Osteoblast (primary cell): ENCODE measurements at places on chromosomes 1 and 21.

DNA sequence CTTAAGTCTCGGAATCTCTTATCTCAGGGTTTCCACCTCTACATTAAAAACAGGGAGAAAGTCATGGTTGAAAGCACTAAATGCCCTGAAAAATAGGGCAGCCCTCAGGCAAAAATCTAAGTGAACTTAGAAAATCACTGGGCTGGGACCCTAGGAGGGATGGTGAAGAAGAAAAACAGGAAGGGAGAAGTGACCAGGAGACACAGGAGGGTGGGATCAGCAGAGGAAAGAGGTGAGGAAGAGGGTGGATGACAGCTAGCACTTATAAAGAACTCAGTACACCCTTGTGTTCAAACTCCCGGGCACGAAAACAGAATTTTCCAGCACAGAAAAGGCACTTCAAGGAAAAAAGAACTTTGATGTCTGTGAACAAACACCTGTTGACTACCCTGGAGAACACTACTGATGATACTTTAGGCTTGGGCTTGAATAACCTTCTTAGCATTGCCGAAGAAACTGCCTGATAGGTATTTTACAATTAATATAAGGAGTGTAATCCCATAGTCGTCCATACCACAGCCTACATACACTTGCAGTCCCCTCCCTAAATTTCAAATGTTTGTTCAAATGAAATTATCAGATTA is 2.0 kb downstream of the CHML start:
- peak; percentile 34 for DNase-seq

DNA sequence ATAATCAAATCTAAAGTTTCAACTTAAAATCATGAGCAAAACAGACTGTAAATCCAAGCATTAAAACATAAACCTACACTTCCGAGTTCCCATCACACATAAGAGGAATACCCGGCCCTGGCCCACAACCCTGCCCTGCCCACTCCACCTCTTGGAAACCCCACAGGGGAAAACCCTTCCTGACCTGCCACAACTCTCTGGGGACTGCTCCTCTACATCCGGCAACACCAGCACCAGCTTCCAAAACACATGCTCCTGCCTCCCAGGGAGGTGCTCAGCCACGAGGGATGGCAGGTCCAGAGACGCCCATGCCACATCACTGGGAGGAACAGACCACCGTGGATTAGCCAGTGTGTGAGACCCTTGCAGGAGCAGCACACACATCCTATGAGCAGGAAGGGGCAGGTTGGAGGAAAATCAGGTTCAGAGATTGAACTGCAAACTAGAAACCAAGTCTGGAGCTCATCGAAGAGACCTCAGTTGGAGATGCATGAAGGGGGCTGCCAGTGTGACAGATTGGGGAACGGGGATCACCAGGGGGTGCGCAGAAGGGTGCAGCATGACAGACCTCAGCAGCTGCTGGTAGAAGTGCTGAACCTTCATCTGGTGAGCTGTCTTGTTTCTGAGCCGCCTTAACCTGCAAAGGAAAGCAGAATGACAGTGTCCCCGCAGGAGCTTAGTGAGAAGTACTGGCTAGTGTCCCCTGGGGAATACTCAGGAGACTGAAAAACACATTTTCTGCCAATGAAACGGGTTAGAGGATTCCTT is 25.8 kb upstream of the LSS start:
- peak; percentile 36 for DNase-seq

- no peak for DNase-seq
These were observed 75.8 kb downstream of the RHOU start for GRCh38 chr1:228810878-228811711.

- DNase-seq, result peak; percentile 89
These were observed 70.3 kb upstream of the TINAGL1 start for GRCh38 chr1:31505911-31506497.

GRCh38 chr1:45769261-45769932 is 18.9 kb upstream of the IPP start:
- peak; percentile 89 for DNase-seq

GRCh38 chr1:205396967-205397616 is 24.8 kb downstream of the LEMD1 start:
- DNase-seq, result no peak

GRCh38 chr1:169060919-169061639 is 45.4 kb upstream of the ATP1B1 start:
- DNase-seq, result no peak

GRCh38 chr1:1419363-1419812 is 1.7 kb downstream of the ANKRD65 start:
- DNase-seq, result peak; percentile 78

DNA sequence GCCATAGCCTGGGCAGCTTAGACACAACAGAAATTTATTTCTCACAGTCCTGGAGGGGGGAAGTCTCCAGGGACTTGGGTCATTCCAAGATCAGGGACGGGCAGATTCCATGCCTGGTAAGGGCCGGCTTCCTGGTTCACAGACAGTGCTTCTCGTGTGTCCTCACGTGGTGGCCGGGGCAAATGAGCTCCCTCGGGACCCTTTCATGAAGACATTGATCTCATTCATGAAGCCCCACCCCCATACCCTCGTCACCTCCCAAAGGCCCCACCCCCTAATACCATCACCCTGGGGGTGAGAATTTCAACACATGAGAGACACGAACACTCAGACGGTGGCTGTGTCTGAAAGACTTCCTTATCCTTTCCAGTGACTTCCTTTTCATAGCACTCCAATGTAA is 51.5 kb downstream of the ACOT7 start:
- DNase-seq, result peak; percentile 84

DNA sequence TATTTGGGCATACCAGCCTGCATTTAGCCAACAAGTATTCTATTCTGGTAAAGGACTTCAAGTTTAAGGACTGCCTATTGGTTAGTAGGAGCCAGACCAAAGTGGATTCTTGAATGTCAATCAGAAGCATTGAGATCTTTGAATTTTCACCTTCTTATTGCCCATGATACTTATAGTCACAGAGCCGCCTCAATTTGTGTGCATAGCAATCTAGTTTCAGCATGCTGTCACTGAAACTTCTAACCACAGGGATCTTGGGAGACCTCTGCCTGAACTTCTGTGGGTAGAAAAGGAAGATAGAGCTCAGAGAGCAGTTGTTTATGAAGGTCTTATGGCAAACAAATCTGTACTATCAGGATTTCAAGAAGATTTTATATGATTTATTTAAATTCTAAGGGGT is 501.4 kb upstream of the USP24 start:
- DNase-seq, result no peak

GRCh38 chr21:15446223-15446622 is 283.6 kb upstream of the USP25 start:
- DNase-seq, result no peak

- no peak for DNase-seq
These were observed 39.6 kb downstream of the KCTD3 start for GRCh38 chr1:215606564-215607168.

- DNase-seq, result no peak
These were observed 227.3 kb upstream of the CSF3R start for GRCh38 chr1:36709869-36710481.

DNA sequence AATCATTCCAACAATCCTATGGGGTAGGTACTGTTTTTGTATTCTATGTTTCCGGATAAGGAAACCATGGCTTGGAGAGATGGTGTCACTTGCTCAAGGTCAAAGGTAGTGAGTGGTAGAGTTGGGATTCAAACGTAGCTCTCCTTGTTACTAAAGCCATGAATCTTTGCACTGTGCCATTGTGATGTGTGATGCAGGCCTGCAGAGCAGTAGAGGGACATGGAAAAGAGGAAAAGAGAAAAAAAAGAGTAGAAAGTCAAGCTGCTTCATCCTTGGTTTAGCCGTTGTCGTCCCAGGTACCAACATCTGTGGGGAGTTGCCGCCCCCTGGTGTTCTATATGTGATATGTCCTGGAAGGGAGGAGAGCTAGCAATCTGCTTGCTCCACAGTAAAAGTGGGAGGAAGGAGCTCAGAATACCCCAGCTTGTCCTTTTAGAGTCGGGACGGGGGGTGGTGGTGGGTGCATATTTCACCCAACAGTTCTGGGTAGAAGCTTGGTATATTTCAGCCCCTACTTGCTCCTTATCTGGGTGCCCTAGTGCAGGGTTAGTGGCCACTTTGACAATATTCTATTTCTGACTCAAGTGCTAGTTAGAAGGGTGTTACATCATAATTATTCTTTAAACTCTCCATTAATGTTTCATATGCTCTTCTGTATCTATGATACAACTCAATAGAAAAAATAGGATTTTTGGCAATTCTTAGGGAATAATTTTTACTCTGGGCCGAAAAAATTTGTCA is 98.4 kb downstream of the EBNA1BP2 start:
- peak; percentile 95 for DNase-seq

DNA sequence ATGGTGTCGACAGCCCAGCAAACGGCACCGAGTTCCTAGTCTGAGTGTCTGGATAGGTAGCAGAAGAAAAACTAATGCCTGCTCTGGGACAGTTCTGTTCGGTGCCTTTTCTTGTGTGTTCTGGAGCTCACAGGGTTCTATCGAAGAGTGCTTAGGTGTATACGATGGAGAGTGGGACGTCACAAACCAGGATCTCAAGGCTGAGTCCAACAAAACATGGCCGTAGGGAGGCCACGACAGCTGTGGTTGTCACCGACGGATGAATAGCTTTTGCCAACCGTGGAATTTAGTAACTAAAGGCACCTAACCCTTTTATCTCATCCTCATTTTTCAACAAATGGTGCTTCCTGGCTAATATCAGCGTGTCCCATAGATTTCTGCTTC is 635 bp upstream of the SYNJ1 start:
- peak; percentile 10 for DNase-seq

DNA sequence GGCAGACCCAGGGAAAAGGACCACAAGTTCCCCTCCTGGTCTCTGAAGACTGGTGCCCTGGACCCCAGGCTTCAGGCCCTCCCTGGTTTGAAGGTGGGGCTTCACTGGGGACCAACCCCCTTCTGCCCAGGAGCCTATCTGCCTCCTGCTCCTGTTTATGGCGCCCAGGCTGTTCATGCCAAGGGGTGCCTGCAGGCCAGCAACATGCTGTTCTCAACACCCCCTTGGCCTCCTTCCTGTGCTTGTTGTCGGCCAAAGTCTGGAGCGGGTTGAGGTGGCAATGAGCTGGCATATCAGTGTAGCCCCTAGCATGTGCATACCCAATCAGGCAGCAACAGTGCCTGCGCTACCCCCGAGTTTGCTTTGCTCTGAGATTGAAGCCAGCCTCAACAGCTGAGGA is 46.3 kb downstream of the ATP6V1G3 start:
- DNase-seq, result no peak

GRCh38 chr1:31815307-31815645 is 546 bp downstream of the SPOCD1 start:
- peak; percentile 47 for DNase-seq

DNA sequence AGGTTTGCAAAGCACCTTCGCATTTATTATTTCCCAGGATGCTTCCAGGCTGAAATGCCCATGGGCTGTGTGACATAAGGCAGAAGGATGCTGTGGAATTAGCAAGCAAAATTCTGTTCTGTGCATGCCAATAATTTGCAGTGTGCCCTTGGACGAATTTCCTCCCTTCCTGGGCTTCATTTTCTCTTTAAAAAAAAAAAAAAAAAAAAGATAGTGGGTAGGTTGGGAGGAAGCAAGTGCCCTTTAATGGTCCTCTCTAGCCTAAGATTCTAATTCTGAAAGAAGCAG is 2.5 kb upstream of the ID3 start:
- DNase-seq, result no peak

GRCh38 chr1:2388004-2388913 is 3.1 kb downstream of the MORN1 start:
- peak; percentile 46 for DNase-seq

DNA sequence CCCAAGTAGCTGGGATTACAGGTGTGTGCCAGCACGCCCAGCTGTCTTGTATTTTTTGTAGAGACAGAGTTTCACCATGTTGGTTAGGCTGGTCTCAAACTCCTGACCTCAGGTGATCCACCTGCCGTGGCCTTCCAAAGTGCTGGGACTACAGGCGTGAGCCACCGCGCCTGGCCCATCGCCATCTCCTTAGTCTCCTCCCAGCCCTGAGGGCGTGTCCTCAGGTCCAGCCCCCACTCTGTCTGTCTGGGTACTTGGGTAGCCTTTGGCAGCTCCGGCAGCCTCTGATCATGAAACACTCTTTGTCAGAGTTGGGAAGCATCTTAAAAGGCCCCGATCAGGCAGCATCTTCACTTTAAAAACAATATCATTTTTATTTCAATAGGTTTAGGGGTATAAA is 90.3 kb upstream of the DISP3 start:
- no peak for DNase-seq

- DNase-seq, result no peak
These were observed 43.6 kb upstream of the BMP8B start for GRCh38 chr1:39832294-39832693.

DNA sequence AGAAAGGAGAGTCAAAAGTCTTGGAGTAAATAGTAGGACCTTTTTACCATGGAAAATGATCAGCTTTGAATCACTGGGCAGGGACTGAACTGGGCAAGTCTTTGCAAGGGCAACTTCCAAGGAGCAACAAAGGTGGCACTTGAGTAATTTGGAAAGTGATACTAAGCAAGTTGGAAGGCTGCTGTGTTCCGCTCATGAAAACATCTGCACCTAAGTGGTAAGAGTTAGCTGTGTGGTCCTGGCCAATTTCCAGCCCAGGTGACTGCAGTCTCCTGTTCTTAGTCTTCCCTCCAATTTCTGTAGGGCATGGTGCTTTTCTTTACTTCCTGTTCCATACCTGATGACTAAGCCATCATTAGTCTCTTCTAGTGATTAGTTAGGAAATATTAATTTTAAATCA is 35.5 kb upstream of the PRDM2 start:
- no peak for DNase-seq

DNA sequence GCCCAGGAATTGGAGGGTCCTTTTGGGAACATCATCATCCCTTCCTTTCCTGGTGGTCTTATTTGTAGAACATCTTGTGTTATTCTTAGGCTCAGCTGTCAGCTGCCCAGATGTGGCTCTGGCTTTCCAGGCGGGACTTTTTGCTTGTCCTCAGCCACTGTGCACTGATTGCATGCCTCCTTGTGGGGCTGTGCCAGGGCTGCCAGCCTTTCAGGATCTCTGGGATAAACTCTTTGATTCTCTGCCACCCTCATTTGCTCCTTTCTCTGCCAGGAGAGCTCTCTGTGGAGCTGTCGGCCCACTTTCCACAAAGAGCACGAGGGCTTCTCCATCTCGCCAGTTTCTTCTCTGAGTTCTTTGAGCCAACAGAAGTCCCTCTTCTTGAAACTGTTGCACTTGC is 63.1 kb downstream of the PTPRU start:
- DNase-seq, result peak; percentile 61

DNA sequence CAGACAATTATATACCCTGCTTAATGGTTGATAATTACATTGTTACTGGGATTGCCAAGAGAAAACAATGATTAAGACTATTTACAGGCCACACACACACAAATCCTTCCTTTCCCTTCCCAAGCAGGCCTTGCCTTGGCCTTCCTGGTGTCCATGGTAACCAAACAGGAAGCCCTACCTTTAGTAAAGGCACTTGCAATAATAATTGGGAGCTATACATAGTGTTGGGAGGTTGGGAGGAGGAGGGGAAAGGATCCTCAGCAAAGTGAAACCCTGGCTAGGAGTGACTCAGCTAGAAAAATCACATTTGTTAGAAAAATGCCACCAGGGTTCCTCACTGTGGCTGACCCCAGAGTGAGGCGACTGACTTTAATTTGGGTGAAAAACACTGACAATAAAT is 122.3 kb upstream of the ADAR start:
- DNase-seq, result no peak
